ENCODE measurements at places on chromosomes 5 and 9.

- DNase-seq: no peak
Observed at GRCh38 chr9:83934569-83935275, 13.5 kb upstream of the KIF27 start.

DNA sequence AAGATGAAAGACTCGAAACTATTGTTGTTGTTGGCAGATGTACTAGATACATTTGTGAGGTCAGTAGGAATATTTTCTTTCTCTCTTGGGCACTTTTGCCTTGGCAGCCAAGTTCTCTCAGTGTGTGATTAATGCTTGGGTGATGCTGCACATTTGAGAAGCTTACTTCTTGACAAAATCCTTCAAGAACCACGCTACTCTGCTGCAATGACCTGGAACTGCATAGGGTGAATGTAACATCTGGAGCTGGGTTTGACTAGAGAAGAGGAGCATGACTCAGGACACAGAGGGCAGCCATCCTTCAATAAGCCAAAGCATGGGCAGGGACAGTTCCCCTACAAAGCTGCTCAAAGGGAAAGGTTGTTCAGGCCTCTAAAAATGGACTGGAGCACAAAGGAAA is 75.5 kb upstream of the PUM3 start:
- DNase-seq: no peak

DNA sequence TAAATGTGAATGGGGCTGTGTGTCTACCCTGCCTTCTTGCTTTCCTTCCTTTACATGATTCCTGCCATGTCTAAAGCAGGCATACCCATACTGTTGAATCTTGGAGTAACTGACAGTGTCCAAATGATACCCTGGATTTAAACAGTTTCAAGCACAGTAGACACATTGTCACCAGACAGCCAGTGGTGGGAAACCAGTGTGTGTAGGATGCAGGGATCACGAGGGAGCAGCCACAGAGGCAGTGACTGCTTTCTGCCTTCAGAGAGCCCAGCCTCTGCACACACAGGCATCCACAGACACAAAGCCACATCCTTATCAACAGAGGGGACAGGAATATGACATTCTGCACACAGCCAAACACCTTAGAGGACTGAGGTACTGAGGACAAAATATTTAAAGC is 184.2 kb upstream of the TBCA start:
- DNase-seq: no peak

- DNase-seq: no peak
Observed at GRCh38 chr5:106423109-106423897, 1247.4 kb downstream of the EFNA5 start.

DNA sequence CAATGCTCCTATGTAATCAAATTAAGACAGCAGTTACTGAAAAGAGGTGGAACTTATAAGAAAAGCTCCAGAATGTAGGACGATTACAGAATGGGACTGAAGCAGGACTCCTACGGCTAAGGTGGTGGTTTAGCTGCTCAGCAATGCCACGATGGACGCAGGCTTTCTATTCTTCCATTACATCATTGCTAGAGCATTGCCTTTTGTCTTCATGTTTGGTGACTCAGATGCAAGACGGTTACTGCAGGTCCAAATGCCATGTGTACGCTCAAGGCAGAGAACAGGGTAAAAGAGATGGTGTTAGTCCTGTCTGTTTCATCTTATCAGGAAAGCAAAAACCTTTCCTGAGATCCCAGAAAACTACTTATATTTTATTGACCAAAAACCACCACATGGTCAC is 255.1 kb downstream of the ZSWIM6 start:
- no peak for DNase-seq

- no peak for DNase-seq
Observed at GRCh38 chr9:122360891-122361290, 9.9 kb upstream of the PTGS1 start.

DNA sequence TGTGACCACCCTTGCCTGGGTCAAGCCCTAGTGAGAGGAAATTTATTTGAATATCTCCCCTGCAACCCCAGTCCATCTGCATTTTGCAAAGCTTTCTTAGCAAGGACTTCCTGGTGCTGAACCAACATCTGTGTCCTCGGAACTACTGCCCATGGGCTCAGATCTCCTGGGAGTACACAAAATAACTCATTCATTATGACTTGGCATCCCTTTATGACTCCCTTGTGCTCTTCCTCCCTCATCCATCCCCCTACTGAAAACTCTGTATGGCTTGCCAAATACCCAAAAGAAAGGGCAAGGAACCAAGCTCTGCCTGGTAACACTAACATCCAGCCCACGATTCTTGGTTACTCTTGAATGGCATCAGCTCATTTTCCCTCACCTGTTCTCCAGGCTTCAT is 368.5 kb downstream of the NTRK2 start:
- no peak for DNase-seq

DNA sequence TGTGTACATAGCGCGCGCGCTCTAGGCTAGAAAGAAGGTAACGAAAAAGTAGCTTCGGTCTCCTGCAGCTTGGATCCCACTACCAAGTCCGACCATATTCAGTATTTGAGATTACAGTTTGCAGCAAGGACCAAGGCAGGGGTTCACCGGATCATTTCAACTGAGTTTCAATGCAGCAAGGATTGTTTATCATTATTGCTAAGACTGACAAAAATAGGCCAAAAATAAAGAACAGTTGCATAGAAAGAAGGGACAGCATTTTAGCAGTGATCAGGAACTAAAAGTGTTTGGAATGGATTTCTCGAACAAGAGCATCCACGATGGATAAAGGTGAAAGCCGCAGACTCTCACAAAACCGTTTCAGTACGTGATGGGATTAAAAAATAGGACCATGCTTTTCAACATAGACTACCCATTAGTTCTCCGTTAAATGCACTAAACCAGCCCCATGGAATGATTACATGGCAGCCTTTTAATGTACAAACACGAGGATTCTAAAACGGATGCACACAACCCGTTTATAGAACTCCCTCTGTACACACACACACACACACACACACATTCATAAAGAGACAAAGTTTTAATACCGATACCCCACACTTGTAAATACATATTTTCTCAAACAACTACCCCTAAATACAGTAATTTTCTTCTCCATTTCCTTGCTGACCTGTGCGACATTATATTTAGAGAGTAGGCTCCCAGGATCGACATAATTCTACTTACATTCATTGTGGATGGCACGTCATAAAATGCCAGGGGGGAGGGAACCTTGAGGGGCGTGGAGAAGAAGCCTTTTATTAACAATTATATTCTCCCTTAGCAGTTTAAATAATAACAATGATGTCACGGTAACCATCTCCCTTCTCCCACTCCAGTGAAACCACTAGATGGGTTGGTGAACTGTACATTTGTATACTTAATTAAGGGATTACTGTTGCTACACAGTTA is 197.1 kb downstream of the MEF2C start:
- DNase-seq: no peak

- no peak for DNase-seq
Observed at GRCh38 chr5:1724822-1725602, 74.6 kb downstream of the MRPL36 start.

- no peak for DNase-seq
Observed at GRCh38 chr9:86953181-86953580, 5.9 kb upstream of the GAS1 start.

- DNase-seq: no peak
Observed at GRCh38 chr9:16868701-16869100, 1.8 kb downstream of the BNC2 start.

- DNase-seq: no peak
Observed at GRCh38 chr9:99565203-99565602, 256.5 kb upstream of the NR4A3 start.

DNA sequence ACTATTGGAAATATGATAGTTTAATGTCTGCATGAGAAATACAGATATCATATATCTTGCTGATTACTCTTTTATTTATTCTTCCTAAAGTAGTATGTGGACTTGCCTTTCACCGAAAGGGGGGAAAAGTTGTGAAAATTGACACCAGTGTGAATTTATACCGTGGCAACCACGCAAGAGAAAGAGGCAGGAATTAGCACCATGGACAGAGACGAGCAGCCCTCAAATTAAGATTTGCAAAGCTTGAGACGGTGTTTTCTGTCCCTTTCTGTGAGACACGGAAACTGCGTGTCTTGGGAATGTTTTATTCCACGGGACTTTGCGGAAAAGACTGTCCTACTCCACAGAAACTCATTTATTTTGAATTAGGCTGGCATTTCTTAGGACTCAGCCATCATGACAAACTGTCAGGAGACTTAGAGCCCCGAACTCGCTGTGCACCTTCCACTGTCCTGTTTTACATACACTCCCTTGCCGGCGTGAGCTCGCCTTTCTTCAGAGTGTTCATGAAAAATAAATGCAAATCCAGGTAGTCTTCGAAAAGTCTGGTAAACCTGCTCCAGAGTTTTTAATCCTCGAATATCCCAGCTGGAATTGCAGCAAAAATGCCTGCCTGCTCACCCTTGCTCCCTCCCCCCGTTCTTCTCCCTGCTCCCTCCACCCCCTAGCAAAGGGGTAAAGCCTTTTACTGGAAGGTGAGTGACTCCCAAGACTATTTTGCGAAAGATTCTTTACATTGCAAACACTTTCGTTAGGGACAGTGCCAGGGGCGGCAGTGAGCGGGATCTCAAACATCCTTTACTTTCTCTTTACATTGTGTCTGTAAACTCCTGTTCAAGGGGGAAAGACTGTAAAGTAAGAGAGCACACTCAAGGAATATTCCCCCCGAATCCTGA is 3.8 kb upstream of the ELAVL2 start:
- DNase-seq: no peak

DNA sequence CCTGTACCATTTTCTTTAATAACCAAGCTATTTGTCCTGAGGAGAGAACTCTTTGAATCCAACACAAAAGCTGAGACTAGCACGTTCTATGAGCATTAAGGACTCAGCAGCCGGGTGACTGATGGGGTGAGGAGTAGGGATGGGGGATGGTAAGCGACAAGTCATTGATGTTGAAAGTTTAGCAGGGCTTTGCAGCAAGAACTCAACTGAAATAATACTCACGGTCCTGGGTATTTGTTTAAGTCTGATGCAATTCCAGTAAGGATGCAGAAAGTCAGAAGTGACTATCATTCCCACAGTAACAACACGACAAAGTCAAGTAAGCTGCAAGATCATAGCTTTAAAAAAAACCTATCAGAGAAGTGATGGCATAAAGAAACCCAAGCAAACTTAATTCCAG is 131.1 kb downstream of the ACTL7B start:
- no peak for DNase-seq

DNA sequence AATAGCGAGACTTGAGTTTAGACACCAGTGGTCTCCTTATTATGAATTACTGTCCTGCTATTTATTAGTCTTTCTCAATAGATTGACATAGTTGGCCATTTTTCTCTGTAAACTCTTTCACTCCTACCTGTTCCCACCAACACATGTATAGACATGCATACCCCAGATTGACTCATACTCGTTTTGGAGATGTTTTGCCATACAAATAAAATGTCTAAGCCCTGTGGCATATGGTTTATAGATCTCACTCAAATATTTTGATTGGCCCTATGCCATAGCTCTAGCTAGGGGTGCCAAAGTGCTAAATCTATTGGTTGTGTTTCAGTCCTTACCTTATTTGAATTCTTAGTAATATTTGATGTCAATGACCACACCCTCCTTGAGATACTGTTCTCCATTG is 42.3 kb downstream of the CAMK4 start:
- no peak for DNase-seq

DNA sequence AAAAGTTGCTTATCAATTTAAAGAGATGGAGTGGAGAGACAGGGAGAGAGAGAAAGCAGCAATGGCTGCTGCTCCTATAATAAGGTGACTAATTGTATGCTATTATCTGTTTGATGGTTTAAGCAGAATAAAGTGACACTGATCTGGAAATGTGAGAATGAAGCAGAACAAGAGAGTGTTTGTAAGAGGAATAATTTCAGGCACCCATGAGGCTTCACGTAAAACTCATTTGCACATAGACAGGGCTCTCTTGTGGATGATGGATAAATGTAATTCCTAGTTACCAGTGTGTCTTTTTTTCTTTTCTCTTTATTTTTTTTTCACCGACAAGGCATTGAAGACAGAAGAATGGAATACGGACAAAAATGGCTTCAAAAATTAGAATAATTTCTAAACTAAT is 228.8 kb upstream of the TYRP1 start:
- DNase-seq: no peak

DNA sequence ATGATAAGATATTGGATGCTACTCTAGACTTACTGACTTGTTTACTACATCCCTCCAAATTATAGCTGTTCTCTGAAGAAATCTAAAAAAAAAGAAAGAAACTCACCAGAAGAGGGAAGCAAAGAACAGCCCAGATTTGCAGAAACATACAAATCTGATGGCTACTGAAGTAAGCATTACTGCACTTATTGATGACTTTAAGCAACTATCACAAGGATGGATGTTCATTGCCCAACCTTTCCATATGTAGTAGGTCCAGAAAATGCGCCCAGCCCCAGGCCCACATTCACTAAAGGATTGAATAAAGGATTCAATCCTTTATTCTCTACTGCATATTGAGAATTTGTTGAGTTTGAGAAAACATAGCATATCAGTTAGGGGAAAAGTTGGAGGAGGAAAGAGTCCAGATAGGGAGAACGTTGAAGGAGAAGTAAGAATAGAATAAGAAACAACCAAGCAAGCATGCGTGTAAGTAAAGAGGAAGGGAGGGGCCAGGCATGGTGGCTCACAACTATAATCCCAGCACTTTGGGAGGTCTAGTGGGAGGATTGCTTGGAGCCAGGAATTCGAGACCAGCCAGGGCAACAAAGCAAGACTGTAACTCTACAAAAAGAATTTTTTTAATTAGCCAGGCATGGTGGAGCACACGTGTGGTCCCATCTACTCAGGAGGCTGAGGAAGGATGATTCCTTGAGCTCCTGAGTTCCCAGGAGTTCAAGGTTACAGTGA is 33.8 kb upstream of the DTWD2 start:
- DNase-seq: no peak

DNA sequence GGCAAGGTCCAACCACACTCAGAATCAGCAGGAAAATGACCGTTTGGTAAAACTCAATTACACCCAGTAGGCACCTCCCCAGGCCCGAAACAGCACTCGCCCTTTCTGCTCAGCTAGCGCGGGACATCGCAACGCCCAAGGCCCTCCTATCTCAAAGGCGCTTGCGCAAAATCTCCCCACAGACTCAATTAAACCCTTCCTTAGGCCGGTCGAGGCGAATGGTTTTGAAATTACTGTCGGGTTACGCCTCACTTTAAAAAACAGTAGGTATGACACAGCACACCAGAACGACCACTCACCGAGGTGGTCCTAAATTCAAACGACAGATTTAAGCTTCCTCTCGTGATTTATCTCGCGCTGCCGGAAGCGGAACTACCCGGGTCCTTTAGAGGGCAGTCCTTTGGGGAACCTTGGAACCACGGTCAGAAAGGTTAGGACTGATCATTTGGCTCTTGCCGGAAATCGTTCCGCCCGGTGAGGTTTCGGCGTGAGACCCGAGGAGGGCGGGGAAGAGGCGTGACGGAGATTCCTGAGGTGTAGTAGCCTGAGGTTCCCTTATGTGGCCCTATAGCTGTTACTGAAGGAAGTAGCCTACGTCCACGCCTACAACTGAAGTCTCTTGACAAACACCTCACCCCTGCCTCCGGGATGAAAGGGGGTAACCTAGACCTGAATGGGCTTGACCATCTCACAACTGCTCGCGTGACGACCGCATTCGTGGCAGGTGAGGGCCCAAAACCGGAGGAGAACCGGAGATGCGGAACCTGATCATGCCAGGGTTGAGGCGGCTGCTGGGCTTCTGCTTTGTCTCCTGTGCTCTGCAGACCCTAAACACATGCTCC is at the start of the genes GIN1 and PPIP5K2:
Gene GIN1 (minus strand): TSS at position 374 of the 842 bp plus-strand sequence. CDS start 11,431 bp downstream, outside the sequence.
Gene PPIP5K2 (plus strand): TSS at position 537 of the 842 bp plus-strand sequence. CDS start 9,289 bp downstream, outside the sequence.
- DNase-seq: peak; percentile 95

- no peak for DNase-seq
Observed at GRCh38 chr9:120737416-120738165, 23.3 kb upstream of the MEGF9 start.

- DNase-seq: no peak
Observed at GRCh38 chr9:89843074-89843473, 238.3 kb downstream of the GADD45G start.
